ENCODE measurements at places on chromosomes 4 and X.

DNA sequence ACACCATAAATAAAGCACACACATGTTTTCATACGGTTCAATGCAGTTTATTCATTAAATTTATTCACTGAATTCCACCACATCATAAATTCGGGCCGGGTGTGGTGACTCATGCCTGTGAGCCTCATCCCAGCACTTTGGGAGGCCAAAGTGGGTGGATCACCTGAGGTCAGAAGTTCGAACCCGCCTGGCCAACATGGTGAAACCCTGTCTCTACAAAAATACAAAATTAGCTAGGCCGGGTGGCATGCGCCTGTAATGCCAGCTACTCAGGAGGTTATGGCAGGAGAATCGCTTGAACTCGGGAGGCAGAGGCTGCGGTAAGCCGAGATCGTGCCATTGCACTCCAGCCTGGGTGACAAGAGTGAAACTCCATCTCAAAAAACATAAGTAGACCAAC is 131.6 kb downstream of the PDS5A start:
- no peak for DNase-seq

- no peak for DNase-seq
Observed at GRCh38 chr4:103123114-103123513, 23.5 kb upstream of the BDH2 start.

DNA sequence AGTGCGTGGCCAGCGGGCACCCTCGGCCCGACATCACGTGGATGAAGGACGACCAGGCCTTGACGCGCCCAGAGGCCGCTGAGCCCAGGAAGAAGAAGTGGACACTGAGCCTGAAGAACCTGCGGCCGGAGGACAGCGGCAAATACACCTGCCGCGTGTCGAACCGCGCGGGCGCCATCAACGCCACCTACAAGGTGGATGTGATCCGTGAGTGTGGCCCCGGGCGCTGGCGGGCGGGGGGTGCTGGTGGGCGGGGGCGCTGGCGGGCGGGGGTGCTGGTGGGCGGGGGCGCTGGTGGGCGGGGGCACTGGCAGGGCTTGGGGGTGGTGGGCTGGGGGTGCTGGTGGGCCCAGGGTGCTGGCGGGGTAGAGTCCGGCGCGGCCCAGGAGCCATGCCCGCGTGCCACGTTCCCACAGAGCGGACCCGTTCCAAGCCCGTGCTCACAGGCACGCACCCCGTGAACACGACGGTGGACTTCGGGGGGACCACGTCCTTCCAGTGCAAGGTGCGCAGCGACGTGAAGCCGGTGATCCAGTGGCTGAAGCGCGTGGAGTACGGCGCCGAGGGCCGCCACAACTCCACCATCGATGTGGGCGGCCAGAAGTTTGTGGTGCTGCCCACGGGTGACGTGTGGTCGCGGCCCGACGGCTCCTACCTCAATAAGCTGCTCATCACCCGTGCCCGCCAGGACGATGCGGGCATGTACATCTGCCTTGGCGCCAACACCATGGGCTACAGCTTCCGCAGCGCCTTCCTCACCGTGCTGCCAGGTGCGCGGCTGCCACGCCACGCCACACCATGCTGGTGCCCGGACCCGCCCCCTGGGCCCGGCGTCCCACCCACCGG is 12.7 kb downstream of the FGFRL1 start:
- no peak for DNase-seq

DNA sequence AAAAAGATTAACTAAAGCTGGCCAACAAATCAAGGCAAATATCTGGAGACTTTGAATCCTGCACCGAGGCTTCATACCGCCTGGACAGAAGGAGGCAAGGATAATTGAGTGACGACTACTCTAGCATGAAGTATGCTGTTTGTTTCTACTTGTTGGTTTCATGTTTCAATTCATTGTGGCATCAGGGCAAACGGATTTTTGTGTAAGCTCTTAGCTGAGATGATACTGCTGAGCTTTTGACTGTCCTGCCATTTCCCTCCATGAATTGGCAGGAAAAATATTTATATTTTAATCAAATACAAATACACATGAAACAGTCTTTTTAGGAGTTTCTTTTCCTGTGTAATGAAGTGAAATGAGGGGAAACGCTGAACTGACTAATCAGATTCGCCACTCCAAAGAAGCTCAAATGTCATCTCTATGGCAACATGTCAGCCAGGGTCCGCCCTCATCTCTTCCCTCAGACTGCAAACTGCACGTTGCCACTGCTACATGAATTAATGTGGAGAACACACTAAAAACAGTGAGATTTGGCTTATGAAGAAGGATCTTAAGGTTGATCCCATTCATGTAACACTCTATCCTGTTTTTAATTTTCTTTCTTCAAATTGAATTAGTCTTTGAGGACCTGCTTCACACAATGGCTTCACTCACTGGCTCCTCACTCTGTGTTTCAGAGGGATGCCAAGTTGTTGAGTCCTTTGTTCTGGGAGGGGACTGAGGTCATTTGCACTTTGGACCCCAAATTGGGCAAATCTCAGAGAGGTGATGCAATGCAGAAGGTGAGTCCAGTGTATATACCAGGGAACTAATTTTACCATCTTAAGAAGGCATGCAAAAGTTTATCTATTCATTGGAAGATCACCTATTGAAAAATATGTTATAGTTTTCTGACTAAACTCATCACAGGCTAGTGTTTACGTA is 149.6 kb upstream of the MID1 start:
- DNase-seq = no peak

- DNase-seq = no peak
Observed at GRCh38 chrX:109782994-109783700, 50.1 kb upstream of the ACSL4 start.

GRCh38 chrX:2712890-2713840 is 22.1 kb downstream of the CD99 start:
- DNase-seq = no peak

GRCh38 chr4:39285111-39285795 is 80.9 kb downstream of the RFC1 start:
- no peak for DNase-seq

DNA sequence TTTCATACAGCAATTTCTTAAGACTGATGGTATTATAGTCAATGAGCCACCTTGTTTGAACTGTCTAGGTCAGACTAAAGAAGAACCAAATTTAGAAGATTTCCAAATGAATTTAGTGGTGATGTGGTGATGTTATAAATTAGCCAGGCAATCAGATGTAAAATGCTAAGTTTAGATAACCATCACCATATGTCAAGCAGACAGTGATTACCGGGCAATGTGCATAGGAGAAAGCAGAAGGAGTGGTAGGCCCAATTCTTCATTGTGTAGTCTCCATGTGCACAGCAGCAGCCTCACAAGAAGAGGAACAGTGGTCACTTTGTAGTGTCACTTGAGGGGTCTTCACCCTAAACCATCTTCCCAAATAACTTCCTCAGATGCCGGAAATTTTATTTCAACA is 198.8 kb downstream of the ANTXR2 start:
- DNase-seq = no peak

DNA sequence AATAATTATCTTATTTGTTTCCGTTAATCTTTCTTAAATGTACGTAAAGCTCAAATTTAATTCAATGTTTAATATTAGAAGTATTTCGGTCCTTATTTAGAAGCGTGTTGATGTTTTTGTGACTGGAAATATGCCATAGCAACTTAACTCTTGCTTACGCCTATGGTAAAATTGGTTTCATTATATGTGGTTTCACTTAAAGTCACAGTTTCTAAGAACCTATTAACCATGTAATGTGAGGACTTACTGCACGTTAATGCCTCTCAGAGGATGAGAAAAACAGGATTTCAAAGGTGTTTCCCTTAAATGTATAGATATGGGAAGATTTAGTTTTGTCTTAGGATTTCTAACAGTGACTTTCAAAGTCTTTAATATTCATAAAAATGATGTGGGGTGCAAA is 206.4 kb upstream of the IL15 start:
- DNase-seq = no peak

DNA sequence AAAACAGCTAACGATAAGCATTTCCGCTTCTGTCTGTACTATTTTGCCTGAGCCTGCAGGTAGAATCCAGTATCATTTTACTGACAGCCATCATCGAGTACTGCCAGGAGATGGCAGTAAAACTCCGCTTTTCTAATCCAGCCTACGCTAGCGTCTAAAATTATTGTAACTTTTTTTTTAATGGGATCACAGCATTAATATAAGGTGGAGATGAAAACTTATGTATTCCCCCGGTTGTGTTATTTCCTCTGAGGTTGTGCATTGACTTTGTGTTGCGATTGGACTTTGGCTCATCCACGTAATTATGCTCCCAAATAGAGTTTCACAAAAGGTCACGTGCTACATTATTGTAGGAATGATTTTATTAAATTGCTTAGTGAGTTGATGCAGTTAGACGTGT is 248.1 kb downstream of the C4orf33 start:
- DNase-seq = no peak

DNA sequence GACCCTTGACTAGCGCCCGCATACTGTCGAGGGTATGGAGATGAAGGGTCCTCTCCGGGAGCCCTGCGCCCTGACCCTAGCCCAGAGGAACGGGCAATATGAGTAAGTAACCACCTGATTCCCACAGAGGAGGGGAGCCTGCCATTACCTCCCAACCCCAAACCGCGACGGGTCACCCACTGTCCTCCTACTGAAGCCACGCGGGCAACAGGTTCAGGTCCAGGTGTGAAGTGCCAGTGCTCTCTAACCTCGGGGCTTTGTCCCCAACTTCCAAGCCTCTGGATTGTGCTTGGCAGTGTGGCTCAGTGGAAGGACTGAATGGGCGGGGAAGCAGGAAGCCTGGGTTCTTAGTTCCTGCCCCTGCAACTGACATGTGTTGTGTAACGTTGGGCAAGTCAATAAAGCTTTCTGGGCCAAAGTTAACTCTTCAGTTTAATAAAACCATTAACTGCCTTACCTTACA is 694 bp downstream of the OCRL start:
- DNase-seq = no peak

DNA sequence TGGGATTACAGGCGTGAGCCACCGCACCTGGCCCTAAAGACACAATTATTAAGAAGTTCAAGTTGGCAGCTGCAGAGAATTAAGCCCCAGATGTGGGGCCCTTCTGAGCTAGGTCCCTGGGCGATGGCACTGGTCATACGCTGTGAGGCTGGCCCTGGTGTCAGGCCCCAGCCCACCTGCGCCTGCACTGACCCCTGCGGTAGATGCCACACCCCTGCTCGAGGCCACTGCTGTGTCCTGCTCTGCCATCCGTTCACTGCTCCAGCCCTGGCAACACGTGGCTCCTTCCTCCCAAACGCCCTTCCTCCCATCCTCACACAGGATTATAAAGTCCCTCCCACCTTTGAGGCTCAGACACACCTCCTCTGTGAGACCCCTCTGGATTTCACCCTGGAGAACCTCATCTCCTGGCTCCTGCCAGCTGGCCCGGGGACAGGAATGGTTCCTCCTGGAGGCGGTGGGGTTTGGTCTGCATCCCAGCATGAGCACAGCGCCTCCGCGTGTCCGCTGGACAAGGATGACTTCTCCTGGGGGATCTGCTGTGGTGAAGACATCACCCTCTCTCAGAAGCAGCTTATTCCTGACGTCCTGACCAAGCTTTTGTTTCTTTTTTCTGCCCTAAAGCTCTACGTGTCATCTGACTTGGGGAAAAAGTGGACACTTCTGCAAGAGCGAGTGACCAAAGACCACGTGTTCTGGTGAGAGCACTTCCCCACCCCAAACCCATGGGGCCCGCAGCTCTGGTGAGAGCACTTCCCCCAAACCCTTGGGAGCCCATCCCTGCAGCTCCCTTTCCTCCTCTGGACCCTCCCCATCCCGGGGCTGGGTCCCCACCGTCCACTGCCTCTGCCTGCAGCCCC is 219.0 kb upstream of the PSAPL1 start:
- no peak for DNase-seq

DNA sequence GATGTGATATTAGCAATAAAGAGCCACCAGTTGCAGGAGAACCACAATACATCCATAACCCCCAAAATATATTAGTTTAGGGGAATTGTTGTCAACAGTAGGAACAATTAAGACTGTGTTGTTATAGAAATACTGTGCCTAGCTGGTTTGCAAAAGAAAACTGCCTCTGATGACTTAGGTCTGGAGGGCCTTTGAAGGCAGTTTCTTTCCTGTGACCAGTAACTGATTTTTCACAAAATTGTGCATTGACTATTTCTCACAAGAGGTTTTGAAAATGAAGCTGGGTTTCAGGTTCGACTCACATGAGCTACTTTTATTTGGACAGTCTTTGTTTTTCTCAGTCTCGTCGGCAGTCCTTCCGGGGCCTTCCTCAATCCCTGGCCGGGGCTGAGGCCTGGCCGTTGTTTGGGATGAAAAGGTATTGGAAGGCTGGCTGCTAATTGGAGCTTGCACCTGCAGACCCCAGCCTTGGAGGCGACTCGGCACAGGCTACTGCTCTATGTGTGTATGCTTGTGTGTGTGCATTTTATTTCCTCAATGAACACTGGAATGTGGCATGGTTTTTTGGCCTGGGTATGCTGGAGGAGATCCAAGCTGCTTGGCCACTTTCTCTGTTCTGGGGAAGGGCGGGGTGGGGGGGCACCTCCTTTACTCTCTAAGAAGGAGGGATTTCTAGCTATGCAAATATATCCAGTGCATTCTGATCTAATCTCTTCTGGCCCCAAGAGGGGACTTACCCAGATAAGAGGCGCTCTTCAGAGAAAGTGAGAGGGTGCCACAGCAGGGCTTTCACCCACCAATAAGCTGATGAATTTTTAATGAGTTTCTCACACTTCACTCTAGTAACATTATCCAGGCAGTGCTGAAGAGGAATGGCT is 49.5 kb upstream of the LNX1 start:
- no peak for DNase-seq

DNA sequence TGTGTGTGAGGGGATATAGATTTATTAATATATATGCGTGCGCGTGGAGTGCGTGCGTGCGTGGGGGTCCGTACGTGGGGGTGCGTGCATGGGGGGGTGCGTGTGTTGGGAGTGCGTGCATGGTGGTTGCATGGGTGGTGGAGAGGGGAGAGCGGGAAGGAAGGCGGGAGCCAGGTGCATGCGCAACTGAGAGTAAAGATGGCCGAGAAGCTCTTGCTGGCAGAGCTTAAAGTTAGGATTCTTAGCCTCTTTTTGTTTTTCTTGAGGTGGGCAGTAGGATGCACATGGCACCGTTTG is 45.8 kb downstream of the TEX13B start:
- no peak for DNase-seq

- DNase-seq = no peak
Observed at GRCh38 chr4:105709081-105709450, 482 bp downstream of the GSTCD start.

DNA sequence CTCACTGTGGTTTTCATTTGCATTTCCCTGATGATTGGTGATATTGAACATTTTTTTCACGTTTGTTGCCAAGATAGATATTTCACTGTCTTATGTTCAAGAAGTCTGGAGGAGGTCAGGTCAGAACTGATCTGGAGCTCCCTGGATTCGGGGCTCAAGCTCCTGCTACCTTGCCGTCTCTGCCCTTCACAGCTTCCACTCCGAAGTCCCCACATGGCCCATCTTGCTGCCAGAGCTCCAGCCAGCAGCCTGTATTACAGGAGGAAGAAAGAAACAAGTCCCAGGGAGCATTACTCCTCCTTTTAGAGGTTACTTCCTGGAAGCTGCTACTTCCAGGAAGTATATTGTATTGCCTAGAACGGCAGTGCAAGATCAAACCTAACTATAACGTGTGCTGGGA is 17.9 kb upstream of the CDKN2AIP start:
- DNase-seq = no peak

DNA sequence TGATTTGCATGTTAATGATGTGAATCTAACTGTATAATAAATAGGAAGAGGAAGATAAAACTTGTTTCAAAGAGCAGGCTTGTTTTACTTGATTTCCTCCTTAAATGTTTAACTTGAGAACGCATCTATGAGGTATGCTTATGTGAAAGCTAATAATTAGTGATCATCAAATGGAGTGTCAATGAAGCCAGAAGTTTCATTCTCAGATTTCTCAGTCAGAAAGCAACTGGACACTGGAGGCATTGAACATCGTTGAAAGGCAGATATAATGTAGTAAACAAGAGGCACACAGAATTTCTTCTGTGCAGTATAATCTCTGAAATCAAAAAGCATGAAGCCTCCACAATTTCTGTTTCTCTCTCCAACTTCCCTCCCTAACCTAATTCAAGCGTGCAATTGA is 672.9 kb downstream of the ADGRL3 start:
- DNase-seq = no peak

All from hypothalamus (tissue), 51 donors.